Pancreas (tissue), 10 donors: ENCODE measurements at places on chromosomes 11 and 22. TPM values are rescaled to one million over a fixed set of nuclear protein-coding genes. Genes with fewer than 3 reads are reported as not detected.

DNA sequence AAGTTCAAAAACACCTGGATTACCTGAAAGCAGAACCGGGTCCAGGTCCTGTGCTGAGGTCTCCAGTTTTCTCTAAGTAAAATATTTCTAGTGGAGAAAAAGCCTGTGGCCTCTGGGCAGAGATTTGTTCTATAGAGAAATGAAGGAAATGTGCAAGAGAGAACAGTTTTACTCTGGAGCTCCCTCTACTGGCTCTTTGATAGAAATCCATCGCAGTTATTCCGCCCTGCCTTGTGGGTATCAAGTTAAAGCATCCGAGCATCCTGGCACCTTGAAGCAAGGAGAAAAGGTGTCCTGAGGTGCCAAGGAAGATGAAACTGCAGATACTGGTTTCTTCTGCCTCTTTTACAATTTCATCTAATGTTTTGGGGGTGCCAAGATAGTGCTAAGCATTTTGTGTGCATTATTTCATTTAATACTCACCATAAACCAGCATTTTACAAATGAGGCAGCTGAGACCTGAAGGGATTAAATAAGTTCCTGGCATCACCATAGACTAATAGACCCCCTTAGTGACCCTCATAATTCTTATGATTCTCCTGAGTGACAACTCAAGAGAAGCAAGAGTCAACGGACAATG lies 113.1 kb upstream of the HSD17B12 start:
- H3K27ac ChIP-seq: no peak overlapping the region
- H3K4me1 ChIP-seq: no peaks in the 10 kb centered on the region
- H3K36me3 ChIP-seq: no peaks in the 10 kb centered on the region
- H3K27me3 ChIP-seq: no peaks in the 10 kb centered on the region
- DNase-seq: no peak

DNA sequence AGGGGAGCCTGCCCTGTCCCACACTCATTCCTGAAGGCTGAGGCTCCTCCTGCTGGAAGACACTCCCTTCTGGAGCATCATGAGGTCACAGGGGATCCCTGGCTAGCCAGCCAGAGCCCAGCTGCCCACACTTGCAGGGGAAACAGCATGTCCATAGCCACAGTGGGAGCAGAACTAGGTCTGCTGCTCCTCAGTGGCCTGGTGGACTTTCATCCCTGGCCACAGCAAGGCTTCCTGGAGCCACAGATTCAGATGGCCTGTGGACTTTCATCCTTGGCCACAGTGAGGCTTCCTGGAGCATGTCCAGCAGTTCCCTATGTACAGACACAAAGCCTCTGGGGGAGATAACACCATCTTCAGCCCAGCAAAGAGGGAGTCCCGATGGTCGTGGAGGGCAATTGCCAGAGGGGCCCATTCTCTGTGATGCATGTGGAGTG lies 5.9 kb upstream of the APOL6 start:
- H3K4me1 ChIP-seq: no peaks in the 10 kb centered on the region
- no peak overlapping the region for H3K4me3 ChIP-seq
- H3K27ac ChIP-seq: no peak overlapping the region
- DNase-seq: no peak
- no peaks in the 10 kb centered on the region for H3K36me3 ChIP-seq

- no peaks in the 10 kb centered on the region for H3K36me3 ChIP-seq
- no peak overlapping the region for H3K4me3 ChIP-seq
- H3K27me3 ChIP-seq: no peaks in the 10 kb centered on the region
- DNase-seq: no peak
- H3K4me1 ChIP-seq: no peaks in the 10 kb centered on the region
- no peak overlapping the region for H3K27ac ChIP-seq
These were observed 29.4 kb upstream of the CAPRIN1 start for GRCh38 chr11:34021977-34022735.

DNA sequence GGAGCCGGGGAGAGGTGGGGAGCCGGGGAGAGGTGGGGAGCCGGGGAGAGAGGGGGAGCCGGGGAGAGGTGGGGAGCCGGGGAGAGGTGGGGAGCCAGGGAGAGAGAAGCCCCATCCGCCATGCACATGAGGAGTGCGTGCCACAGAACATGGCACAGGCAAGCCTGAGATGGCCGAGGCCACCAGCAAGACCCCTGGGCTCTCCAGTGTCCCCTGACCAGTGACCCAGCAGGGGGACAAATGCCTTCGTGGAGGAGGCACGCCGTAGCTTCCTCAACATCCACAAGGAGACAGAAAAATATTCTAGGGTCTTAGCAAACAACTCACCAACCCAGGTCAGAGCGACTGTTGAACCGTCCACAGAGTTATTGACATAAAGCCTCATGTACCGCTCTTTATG lies 618.8 kb downstream of the TBC1D22A start:
- no peak overlapping the region for H3K27ac ChIP-seq
- no peaks in the 10 kb centered on the region for H3K36me3 ChIP-seq
- no peak for DNase-seq
- H3K4me1 ChIP-seq: no peaks in the 10 kb centered on the region
- H3K4me3 ChIP-seq: no peak overlapping the region
- H3K27me3 ChIP-seq: no peaks in the 10 kb centered on the region

DNA sequence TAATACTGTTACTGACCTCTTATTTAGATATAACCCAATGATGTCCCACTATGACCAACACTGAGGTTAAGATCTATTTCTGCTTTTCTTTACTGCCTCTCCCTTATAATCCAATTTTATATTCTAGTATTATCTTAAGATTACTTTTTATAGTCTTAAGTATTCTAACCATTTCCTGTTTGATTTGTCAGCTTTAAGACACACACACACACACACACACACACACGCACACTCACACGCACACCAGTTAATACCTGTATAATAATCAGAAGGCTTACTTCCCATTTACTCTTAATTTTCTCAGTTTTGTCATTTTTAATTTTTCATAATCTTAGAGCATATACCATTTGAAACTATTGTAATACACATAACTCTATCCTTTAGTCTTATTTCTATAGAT lies 226.0 kb upstream of the C11orf87 start:
- no peak overlapping the region for H3K27ac ChIP-seq
- no peaks in the 10 kb centered on the region for H3K27me3 ChIP-seq
- H3K4me3 ChIP-seq: no peak overlapping the region
- H3K36me3 ChIP-seq: no peaks in the 10 kb centered on the region
- DNase-seq: no peak

- H3K4me3 ChIP-seq: no peak overlapping the region
- DNase-seq: no peak
- H3K27me3 ChIP-seq: peaks cover 17% of the 10 kb centered on the region
- peaks cover 3% of the 10 kb centered on the region for H3K4me1 ChIP-seq
- H3K27ac ChIP-seq: no peak overlapping the region
These were observed 36.7 kb upstream of the RIC3 start for GRCh38 chr11:8205566-8205965.

The MAJIN gene
- 0.26 TPM for total RNA-seq

DNA sequence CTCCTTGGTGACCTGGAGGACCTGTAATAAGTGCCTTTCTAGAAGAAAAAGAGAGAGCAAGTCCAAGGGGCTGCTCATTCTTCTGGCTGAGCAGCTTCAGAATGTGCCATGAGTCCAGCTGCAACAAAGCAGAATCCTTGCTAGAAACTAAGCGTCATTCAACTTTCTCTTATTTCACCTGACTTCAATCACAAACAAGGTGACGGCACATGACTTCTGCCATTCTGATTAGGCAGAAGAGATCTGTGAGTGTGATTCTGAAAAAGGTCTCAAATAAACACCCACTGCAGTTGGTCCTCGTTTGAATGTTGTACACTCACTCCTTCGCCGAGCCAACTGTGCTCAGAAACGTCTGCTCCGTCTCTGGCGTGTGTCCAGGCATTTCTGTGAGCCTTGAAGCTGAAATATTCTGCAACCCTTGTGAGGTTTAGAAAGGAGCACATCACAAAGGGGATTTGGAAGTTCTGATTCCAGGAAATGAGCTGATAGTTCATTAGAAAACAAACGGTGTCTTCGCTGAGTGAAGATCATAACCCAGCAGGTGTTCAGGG lies 623.8 kb upstream of the KIRREL3 start:
- DNase-seq: no peak
- H3K36me3 ChIP-seq: no peaks in the 10 kb centered on the region
- no peak overlapping the region for H3K4me3 ChIP-seq
